ENCODE measurements at places on chromosomes 16 and 17.

- H3K27me3 ChIP-seq: peaks cover 69% of the 10 kb centered on the region
- no peak for DNase-seq
- no peaks in the 10 kb centered on the region for H3K4me1 ChIP-seq
- no peaks in the 10 kb centered on the region for H3K36me3 ChIP-seq
- no peak overlapping the region for H3K27ac ChIP-seq
- H3K4me3 ChIP-seq: no peak overlapping the region
Measured at GRCh38 chr16:23757937-23758619, 3.3 kb downstream of the CHP2 start.

DNA sequence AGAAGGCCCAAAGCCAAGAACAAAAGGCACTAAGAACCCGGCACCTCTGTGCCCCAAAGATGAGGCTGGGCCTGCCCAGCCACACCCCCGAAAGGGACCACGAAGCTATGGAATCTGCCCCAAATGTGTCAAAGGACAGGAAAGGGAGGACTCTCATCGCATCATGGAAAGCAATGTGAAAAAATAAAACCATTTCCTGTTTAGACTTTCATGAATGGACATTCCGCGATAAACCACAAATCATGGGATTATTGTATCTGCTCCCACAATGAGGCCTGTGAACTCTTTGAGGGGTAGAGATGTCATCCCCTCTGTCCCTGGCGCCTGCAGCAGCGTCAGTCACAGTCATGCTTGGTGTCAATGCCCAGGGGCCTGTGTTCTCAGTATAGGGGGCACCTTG, 135.0 kb downstream of the COPRS start:
- peaks cover 17% of the 10 kb centered on the region for H3K27me3 ChIP-seq
- H3K36me3 ChIP-seq: no peaks in the 10 kb centered on the region
- H3K4me1 ChIP-seq: peaks cover 18% of the 10 kb centered on the region
- H3K27ac ChIP-seq: no peak overlapping the region
- H3K4me3 ChIP-seq: no peak overlapping the region

- peak; percentile 67 for DNase-seq
- H3K27me3 ChIP-seq: no peaks in the 10 kb centered on the region
- H3K27ac ChIP-seq: no peak overlapping the region
- H3K4me1 ChIP-seq: peaks cover 11% of the 10 kb centered on the region
- peaks cover 21% of the 10 kb centered on the region for H3K36me3 ChIP-seq
Measured at GRCh38 chr16:28321700-28322411, 29.5 kb downstream of the SBK1 start.

DNA sequence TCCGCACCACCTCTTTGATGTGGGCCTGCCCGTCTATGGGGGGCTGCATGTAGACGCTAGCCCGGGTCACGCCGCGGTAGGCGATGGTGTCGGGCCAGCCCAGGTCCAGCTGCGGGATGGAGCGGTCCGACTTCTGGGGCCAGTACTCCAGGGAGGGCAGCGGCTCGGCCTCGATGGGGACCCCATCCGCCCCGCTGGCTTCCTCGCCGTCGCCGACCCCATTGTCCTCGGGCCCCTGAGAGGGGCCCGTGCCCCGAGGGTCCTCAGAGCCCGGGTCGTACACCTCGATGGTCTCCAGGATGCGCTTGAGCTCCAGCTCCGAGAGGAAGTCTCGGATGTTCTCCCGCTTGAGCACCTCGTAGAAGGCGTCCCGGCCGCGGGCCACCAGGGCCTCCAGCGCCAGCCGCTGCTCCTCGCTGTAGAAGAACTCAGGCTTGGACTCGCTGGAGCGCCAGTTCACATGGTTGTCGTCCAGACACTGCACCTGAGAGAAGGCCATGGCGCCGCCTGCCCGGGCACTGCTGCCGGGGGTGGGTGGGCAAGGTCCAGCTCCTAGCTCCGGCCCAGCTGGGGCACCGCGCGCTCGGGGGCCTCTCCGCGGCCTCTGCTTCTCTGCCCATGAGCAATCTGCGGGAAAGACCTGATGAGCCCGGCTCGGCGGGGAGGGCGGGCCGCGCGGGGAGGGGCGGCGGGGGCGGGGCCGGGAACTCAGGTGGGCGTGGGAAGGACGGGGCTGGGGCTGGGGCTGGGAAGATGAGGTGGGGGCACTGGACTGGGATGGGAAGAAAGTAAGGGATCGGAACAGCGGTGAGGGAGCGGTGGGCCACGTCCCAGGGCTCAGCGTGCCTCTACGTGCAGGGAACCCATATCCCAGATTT, 782 bp downstream of the FAM83G start:
- H3K4me1 ChIP-seq: peaks cover 24% of the 10 kb centered on the region
- H3K36me3 ChIP-seq: no peaks in the 10 kb centered on the region
- no peak overlapping the region for H3K27ac ChIP-seq
- peak overlapping the region; percentile 82 for H3K4me3 ChIP-seq
- DNase-seq: peak; percentile 58

GRCh38 chr16:52068447-52069074, 478.4 kb downstream of the TOX3 start:
- peak overlapping the region; percentile 93 for H3K27ac ChIP-seq
- peaks cover 27% of the 10 kb centered on the region for H3K4me1 ChIP-seq
- no peak overlapping the region for H3K4me3 ChIP-seq
- no peaks in the 10 kb centered on the region for H3K27me3 ChIP-seq
- no peaks in the 10 kb centered on the region for H3K36me3 ChIP-seq

GRCh38 chr17:50371526-50371925, 1.5 kb downstream of the MRPL27 start:
- peaks cover 42% of the 10 kb centered on the region for H3K36me3 ChIP-seq
- no peak overlapping the region for H3K27ac ChIP-seq
- DNase-seq: no peak
- peaks cover 32% of the 10 kb centered on the region for H3K4me1 ChIP-seq
- peak overlapping the region; percentile 99 for H3K4me3 ChIP-seq
- H3K27me3 ChIP-seq: peaks cover 3% of the 10 kb centered on the region

- H3K27me3 ChIP-seq: peaks cover 7% of the 10 kb centered on the region
- H3K4me1 ChIP-seq: peaks cover 23% of the 10 kb centered on the region
- no peaks in the 10 kb centered on the region for H3K36me3 ChIP-seq
- H3K4me3 ChIP-seq: no peak overlapping the region
Measured at GRCh38 chr16:66653581-66654350, 42.8 kb downstream of the CMTM4 start.

DNA sequence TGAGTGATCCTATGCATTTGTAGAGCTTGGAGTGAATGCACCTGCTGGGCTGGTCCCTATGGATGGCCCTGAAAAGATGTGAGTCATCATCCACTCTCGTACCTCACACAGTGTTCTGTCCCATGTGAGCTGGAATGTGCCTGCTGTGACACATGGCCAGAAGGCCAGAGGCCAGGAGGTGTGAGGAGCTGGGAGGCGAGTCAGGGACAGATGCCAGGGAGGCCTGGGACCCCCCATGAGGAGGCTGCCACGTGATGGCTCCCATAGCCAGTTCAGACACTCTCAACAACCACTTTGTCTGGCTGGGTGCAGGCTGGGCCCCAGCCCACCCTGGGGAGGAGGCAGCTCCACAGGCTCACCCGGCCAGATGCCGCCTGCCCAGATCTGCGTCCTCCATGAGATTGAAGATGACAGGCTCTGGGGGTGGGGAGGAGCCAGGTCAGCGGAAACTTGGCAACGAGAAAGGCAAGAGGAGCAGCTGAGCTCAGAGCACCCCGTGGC, 168.8 kb downstream of the C16orf78 start:
- H3K4me3 ChIP-seq: no peak overlapping the region
- H3K27ac ChIP-seq: no peak overlapping the region
- H3K27me3 ChIP-seq: peaks cover 8% of the 10 kb centered on the region
- H3K4me1 ChIP-seq: peaks cover 65% of the 10 kb centered on the region
- no peaks in the 10 kb centered on the region for H3K36me3 ChIP-seq
- no peak for DNase-seq

GRCh38 chr17:7238420-7239090, 702 bp downstream of the PHF23 start:
- peak overlapping the region; percentile 94 for H3K27ac ChIP-seq
- H3K36me3 ChIP-seq: peaks cover 41% of the 10 kb centered on the region
- H3K4me1 ChIP-seq: peaks cover 66% of the 10 kb centered on the region

DNA sequence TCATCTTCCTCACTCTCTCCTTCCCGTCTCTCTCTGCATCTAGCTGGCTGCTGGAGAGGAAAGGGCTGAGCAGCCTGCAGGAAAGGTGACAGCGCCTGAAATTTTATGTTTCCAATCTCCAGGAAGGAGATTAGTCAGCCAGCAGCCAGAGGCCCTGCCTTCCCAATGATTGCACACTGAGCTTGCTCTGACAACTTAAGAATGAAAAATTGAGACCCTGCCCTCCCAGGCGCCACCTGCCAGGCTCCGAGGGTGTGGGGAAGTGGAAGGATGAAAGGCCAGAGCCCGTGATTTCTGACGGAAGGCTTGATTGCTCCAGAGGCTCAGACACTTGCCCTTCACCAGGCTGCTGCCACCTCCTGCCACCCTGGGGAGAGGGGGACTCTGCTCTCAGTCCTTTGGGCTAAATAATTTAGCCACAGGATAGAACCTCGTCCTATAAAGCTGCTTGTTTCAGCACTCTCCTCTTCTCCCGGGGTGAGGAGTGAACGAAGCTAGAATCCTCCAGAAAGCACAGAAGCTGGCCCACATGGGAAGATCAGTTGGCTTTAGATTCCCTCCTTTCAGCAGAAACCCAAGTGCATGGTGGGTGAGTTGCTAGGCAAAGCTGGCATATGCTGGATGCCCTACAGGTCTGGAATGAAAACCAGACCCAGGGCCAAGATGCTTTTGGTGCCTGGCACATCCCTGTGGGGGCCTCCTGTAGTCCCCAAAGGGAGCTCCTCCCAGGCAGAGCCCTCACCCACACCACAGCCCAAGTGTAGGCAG, 33.5 kb downstream of the GRIN2C start:
- DNase-seq: no peak
- peaks cover 15% of the 10 kb centered on the region for H3K36me3 ChIP-seq
- H3K4me1 ChIP-seq: peaks cover 70% of the 10 kb centered on the region
- H3K27me3 ChIP-seq: peaks cover 6% of the 10 kb centered on the region

GRCh38 chr17:9470171-9470570, 105.4 kb downstream of the STX8 start:
- H3K27ac ChIP-seq: peak overlapping the region; percentile 89
- no peak overlapping the region for H3K4me3 ChIP-seq
- peaks cover 21% of the 10 kb centered on the region for H3K36me3 ChIP-seq
- H3K27me3 ChIP-seq: no peaks in the 10 kb centered on the region
- peaks cover 9% of the 10 kb centered on the region for H3K4me1 ChIP-seq

GRCh38 chr17:74526681-74527080, 4.6 kb downstream of the CD300LB start:
- no peak overlapping the region for H3K4me3 ChIP-seq
- no peaks in the 10 kb centered on the region for H3K36me3 ChIP-seq
- no peak overlapping the region for H3K27ac ChIP-seq
- peaks cover 53% of the 10 kb centered on the region for H3K27me3 ChIP-seq

- H3K27me3 ChIP-seq: no peaks in the 10 kb centered on the region
- DNase-seq: no peak
- peak overlapping the region; percentile 17 for H3K27ac ChIP-seq
- peaks cover 22% of the 10 kb centered on the region for H3K36me3 ChIP-seq
Measured at GRCh38 chr17:17062866-17063265, 20.6 kb downstream of the MPRIP start.

GRCh38 chr17:77280304-77281121, 139.7 kb downstream of the SEC14L1 start:
- peak overlapping the region; percentile 71 for H3K4me3 ChIP-seq
- no peaks in the 10 kb centered on the region for H3K36me3 ChIP-seq
- H3K27me3 ChIP-seq: peaks cover 70% of the 10 kb centered on the region
- peaks cover 35% of the 10 kb centered on the region for H3K4me1 ChIP-seq

GRCh38 chr16:55836158-55836611, 3.3 kb upstream of the CES1 start:
- no peaks in the 10 kb centered on the region for H3K36me3 ChIP-seq
- H3K27ac ChIP-seq: no peak overlapping the region
- peaks cover 25% of the 10 kb centered on the region for H3K4me1 ChIP-seq
- DNase-seq: no peak

DNA sequence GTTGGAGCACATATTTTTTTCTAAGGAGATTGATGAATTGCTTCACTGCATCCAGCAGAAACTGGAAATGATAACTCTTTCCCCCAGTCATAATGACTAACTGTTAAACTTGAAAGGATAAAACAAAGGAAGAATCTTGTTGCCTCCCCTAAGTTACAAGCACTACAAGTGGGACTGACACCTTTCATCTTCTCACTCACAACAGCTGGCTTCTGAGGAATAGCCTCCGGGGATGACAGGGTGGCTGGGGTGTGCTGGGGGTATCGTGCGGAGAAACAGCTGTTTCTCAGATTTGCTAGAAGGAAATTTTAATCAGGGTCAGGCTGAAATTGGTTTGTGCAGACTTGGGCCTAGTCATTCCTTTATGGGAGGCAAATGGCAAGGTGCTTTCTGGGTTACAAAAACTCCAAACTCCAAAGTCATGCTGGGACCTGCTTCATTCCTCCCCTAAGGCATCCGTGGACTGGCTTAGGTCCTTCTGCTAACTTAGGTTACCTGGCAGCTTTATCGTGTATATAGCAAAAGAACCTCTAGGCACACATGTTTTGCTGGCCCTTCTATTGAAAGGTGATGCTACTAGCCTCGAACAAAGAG, 557.2 kb downstream of the TOX3 start:
- DNase-seq: no peak
- peaks cover 4% of the 10 kb centered on the region for H3K36me3 ChIP-seq
- H3K4me1 ChIP-seq: peaks cover 13% of the 10 kb centered on the region
- H3K4me3 ChIP-seq: no peak overlapping the region

DNA sequence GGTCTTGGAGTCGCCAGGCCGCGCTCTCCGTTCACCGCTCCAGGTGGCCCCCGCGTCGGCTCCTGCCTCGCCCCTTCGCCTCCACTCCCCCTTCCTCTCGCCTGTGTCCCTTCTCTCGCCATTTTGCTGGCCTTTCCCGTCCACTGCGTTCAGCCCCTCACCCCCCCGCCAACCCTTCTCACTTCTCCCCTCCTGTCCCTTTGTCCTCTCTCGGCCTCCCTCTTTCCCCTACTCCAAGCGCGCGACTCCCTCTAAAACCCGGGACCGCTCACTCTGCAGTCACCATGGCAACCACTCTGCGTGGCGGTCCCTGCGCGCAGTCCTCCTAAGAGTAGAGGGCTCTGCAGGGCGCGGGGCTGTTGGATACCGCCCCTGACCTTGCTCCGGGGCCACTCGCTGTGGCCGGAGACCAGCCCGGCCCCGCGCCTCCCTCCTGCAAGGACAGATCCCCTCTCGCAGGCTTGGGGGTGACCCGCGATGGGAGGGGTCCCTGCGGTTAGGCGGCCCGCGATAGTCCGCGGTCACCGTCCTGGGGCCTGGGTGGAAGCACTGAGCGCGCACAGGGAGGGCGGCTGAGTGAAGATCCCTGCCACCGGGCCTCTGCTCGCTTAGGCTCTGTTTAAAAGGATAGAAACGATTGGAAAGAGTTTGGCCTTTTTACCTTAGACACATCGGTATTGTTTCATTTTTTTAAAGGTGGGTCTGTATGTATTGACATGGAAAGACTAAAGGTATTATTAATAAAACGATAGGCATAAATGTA, 454 bp downstream of the CCDC40 start:
- H3K27me3 ChIP-seq: peaks cover 6% of the 10 kb centered on the region
- H3K36me3 ChIP-seq: peaks cover 28% of the 10 kb centered on the region
- peak; percentile 77 for DNase-seq
- peaks cover 42% of the 10 kb centered on the region for H3K4me1 ChIP-seq
- peak overlapping the region; percentile 93 for H3K4me3 ChIP-seq

- H3K27me3 ChIP-seq: peaks cover 25% of the 10 kb centered on the region
- H3K4me1 ChIP-seq: peaks cover 68% of the 10 kb centered on the region
- DNase-seq: no peak
- H3K4me3 ChIP-seq: no peak overlapping the region
- no peak overlapping the region for H3K27ac ChIP-seq
- no peaks in the 10 kb centered on the region for H3K36me3 ChIP-seq
Measured at GRCh38 chr17:61381537-61381936, 18.1 kb upstream of the TBX2 start.

All from nephron progenitor cell (in vitro differentiated cells).